ENCODE measurements at places on chromosomes 11 and 22. TPM values are rescaled to one million over a fixed set of nuclear protein-coding genes. Genes with fewer than 3 reads are reported as not detected.

TRIM34 gene
- 11.7 TPM for total RNA-seq

DNA sequence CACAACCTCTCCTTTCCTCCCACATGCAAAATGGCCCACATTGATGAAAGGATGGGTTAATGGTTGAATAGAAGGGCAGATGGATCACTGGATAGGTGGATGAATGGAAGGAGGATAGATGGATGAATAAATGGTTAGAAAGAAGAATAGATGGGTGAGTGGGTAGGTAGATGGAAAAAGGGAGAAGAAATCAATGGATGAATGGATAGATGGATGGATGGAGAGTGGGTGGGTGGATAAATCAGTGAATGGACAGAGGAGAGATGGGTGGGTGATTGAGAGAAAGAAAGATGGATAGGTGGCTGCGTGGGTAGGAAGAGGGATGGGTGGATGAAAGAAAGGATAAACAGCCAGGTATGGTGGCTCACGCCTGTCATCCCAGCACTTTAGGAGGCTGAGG, 1.2 kb downstream of the SEC14L3 start:
- no peak overlapping the region for H3K27ac ChIP-seq
- H3K4me3 ChIP-seq, result no peak overlapping the region
- DNase-seq, result no peak
- H3K36me3 ChIP-seq, result no peaks in the 10 kb centered on the region
- H3K27me3 ChIP-seq, result no peaks in the 10 kb centered on the region

DNA sequence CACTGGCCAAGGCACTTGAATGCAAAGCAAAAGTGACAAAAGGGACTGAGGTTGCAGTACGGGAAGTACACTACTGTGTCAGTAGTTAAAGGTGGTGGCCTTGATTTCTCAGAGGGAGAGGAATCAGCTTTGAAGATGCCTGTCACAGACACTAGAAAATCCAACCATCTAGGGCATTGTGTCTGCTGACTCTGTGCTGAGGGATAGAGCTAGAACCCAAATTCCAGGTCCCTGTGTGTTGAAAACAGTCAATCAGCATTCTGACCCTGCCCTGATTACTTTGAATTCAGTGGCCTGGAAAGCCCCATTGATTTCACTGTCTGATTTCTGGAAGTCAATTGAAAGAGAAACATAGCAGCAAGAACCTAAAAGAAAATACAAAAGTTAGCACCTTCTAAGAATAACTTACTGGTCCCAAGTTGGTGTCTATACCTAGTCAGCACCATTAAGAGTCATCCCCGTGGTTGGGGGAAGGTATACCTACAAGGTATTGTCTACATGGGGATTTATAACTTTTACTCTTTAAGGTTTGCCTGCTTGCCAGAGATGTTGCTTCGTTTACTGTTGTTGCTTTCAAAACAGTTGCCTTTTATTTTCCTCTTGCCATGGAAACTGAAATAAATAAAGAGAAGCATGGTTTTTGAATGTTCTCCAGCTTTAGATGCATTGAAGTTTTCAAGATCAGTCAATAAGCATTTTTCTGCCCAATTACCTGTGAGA, 97.3 kb downstream of the PDHX start:
- DNase-seq, result peak; percentile 40
- H3K27ac ChIP-seq, result peak overlapping the region; percentile 49
- H3K4me3 ChIP-seq, result no peak overlapping the region
- H3K27me3 ChIP-seq, result no peaks in the 10 kb centered on the region

GRCh38 chr11:101508370-101508769, 75.4 kb downstream of the TRPC6 start:
- no peaks in the 10 kb centered on the region for H3K27me3 ChIP-seq
- H3K4me3 ChIP-seq, result no peak overlapping the region
- no peaks in the 10 kb centered on the region for H3K36me3 ChIP-seq

- H3K4me1 ChIP-seq, result no peaks in the 10 kb centered on the region
- no peak overlapping the region for H3K27ac ChIP-seq
- no peaks in the 10 kb centered on the region for H3K36me3 ChIP-seq
- H3K4me3 ChIP-seq, result no peak overlapping the region
Measured at GRCh38 chr22:43168471-43169309, 17.3 kb downstream of the TSPO start.

- H3K27me3 ChIP-seq, result no peaks in the 10 kb centered on the region
- peaks cover 5% of the 10 kb centered on the region for H3K36me3 ChIP-seq
- no peaks in the 10 kb centered on the region for H3K4me1 ChIP-seq
- no peak for DNase-seq
- no peak overlapping the region for H3K27ac ChIP-seq
Measured at GRCh38 chr11:7645206-7645605, 28.1 kb downstream of the CYB5R2 start.

OR2D2 gene
- total RNA-seq, result not detected

DNA sequence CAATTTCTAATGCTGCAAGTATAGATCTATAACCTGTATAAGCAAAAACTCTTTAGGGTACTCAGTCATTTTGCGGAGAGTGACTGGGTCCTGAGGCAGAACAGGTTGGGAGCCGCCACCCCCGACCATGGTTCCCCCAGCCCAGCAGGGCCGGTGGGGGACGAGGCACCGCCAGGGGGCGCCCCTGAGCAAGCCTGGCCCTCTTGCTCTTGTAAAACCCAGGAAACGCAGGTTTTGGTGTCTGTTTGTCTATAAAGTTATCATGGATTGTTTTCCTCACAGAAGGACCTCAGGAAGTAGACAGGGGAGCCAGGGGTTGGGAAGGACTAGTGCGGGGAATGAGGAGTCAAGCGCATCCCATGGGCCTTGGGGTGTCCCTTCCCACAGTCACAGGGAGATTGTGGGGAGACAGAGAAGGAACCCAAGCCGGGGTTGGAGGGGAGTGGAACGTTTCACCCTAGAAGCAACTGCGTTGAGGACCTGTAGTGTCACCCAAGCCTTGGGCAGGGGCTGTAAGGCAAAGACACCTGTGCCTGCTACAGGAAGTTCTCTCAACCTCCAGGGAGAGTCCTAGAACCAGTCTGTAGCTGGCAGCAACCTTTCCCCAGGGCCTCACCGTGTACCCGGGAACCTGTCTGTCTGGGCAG, 26.4 kb downstream of the KCTD17 start:
- no peaks in the 10 kb centered on the region for H3K27me3 ChIP-seq
- no peak overlapping the region for H3K4me3 ChIP-seq
- no peaks in the 10 kb centered on the region for H3K36me3 ChIP-seq
- peak; percentile 75 for DNase-seq

MPZL2 gene
- total RNA-seq, result 5.9 TPM

LRRC51 gene
- total RNA-seq, result 1.2 TPM

SLC6A5 gene
- not detected for total RNA-seq

- H3K4me1 ChIP-seq, result no peaks in the 10 kb centered on the region
- no peak overlapping the region for H3K27ac ChIP-seq
- H3K36me3 ChIP-seq, result no peaks in the 10 kb centered on the region
- no peak for DNase-seq
- no peak overlapping the region for H3K4me3 ChIP-seq
Measured at GRCh38 chr11:69979632-69980031, 98.5 kb upstream of the ANO1 start.

DNA sequence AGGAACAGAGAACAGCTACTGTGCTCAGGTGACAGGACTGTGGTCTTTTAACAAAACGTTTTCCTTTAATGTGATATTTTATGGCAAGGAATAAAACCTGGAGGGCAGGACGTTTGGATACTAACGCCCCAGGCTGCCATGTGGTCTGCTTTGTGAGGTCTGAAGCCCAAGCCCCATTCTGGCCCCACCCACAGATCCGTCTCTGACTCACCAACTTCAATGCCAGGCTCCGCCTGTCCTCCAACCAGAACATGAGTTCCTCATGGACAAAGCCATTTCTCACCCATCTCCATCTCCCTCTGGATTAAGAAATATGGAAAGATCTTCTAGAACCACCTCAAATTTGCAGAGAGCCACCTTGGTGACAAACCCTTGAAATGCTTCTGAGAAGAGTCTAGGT, 148.8 kb downstream of the CRYBB2 start:
- H3K4me1 ChIP-seq, result no peaks in the 10 kb centered on the region
- DNase-seq, result no peak
- H3K36me3 ChIP-seq, result no peaks in the 10 kb centered on the region
- no peaks in the 10 kb centered on the region for H3K27me3 ChIP-seq
- H3K4me3 ChIP-seq, result no peak overlapping the region

- H3K36me3 ChIP-seq, result no peaks in the 10 kb centered on the region
- no peak overlapping the region for H3K4me3 ChIP-seq
- no peaks in the 10 kb centered on the region for H3K4me1 ChIP-seq
- DNase-seq, result no peak
Measured at GRCh38 chr22:23414727-23415489, 165.2 kb downstream of the IGLL1 start.

DNA sequence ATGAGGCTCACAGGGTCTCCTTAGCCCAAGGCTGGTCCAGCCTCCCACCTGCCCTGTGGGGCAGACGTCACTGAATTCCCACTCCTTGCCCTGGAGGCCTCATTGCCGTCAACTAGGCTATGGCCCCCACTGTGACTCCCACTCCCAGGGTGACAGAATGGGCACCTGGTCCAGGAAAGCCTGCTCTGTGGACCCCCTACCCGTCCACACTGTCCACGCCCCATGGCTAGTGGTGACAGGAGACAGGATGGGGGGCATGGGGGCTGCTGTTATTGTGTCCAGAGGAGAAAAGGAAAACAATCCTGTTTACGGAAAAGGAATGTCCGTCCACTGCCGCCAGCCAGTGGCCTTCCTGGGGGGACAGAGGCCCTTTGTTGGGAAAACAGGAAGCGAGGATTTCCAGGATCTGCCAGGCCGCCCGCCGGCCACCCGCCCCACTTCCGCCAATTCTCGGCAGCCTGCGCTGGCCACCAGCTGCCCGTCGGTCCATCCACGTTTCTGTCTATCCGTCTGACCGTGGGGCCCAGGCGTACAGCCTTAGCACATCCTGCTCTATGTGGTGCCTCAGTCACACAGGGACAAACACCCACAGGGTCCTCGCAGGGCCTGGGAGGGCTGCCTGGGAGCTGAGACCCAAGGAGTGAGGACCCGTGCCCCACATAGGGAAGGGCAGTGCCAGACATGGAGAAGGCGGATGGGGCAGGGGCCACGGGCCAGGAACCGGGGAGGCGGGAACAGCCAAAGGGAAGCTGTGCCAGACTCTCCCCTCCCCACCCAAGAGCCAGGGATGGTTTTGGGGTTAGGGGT, 19.5 kb downstream of the CRELD2 start:
- no peak overlapping the region for H3K4me3 ChIP-seq
- H3K27me3 ChIP-seq, result no peaks in the 10 kb centered on the region
- DNase-seq, result no peak
- peak overlapping the region; percentile 99 for H3K27ac ChIP-seq
- no peaks in the 10 kb centered on the region for H3K36me3 ChIP-seq

ZNF70 gene
- total RNA-seq, result 3.1 TPM

- H3K4me3 ChIP-seq, result no peak overlapping the region
- H3K27me3 ChIP-seq, result no peaks in the 10 kb centered on the region
- no peaks in the 10 kb centered on the region for H3K36me3 ChIP-seq
- H3K4me1 ChIP-seq, result no peaks in the 10 kb centered on the region
- DNase-seq, result no peak
Measured at GRCh38 chr22:44154436-44154942, 26.2 kb upstream of the PARVG start.

NXPE4 gene
- total RNA-seq, result not detected

GRCh38 chr11:68146704-68147474, 25.7 kb upstream of the CHKA start:
- no peak overlapping the region for H3K27ac ChIP-seq
- no peaks in the 10 kb centered on the region for H3K27me3 ChIP-seq
- H3K4me1 ChIP-seq, result peaks cover 5% of the 10 kb centered on the region
- no peak overlapping the region for H3K4me3 ChIP-seq
- DNase-seq, result no peak

SYCE3 gene
- total RNA-seq, result not detected

GRCh38 chr11:75482931-75483469, 42.7 kb downstream of the GDPD5 start:
- H3K27ac ChIP-seq, result no peak overlapping the region
- no peak overlapping the region for H3K4me3 ChIP-seq

- no peaks in the 10 kb centered on the region for H3K27me3 ChIP-seq
- no peak overlapping the region for H3K27ac ChIP-seq
Measured at GRCh38 chr11:36258730-36259360, 30.4 kb downstream of the COMMD9 start.

GRCh38 chr11:44726283-44727113, at the start of gene TSPAN18:
TSPAN18 (plus strand) TSS chr11:44726962; CDS start chr11:44906417, 179,455 bp downstream.
- peaks cover 3% of the 10 kb centered on the region for H3K27me3 ChIP-seq
- peak; percentile 34 for DNase-seq
- H3K4me1 ChIP-seq, result peaks cover 10% of the 10 kb centered on the region
- peaks cover 7% of the 10 kb centered on the region for H3K36me3 ChIP-seq
- peak within 1 kb of the TSS; percentile 75 for H3K27ac ChIP-seq
- peak within 1 kb of the TSS; percentile 72 for H3K4me3 ChIP-seq

- no peak for DNase-seq
- no peak overlapping the region for H3K4me3 ChIP-seq
- H3K4me1 ChIP-seq, result no peaks in the 10 kb centered on the region
- H3K27ac ChIP-seq, result no peak overlapping the region
- no peaks in the 10 kb centered on the region for H3K36me3 ChIP-seq
Measured at GRCh38 chr11:83021780-83022125, 49.9 kb downstream of the RAB30 start.

SERGEF gene
- 52.9 TPM for total RNA-seq

All from naive thymus-derived CD4-positive, alpha-beta T cell (primary cell).